HuH-7.5 (cell line): ENCODE measurements at places on chromosomes 4 and X.

DNA sequence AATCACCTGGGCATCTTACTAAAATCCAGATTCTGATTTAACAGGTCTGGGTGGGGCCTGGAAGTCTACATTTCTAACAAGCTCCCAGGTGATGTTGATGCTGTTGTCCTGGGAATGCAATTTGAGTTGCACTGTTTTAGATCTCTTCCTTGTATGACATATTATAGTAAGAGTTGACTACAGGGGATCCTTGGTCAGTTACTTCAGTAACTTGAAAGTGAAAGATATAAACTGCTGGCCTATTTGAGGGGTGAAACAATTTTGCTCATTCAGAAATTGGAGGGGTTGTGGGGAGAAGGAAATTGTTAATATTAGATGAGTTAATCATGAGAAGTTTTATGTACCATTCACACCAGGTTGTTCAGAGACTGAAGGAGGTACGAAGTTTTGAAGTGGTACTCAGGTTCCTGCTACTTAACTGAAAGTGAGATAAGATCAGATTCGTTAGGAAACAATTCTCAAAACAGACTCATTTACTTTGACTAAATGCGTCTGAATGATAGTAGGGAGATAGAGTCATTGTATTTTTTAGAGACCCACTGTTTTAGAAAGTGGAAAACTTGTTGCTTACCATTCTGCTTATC is 12.5 kb downstream of the SH2D1A start:
- no peak for DNase-seq

DNA sequence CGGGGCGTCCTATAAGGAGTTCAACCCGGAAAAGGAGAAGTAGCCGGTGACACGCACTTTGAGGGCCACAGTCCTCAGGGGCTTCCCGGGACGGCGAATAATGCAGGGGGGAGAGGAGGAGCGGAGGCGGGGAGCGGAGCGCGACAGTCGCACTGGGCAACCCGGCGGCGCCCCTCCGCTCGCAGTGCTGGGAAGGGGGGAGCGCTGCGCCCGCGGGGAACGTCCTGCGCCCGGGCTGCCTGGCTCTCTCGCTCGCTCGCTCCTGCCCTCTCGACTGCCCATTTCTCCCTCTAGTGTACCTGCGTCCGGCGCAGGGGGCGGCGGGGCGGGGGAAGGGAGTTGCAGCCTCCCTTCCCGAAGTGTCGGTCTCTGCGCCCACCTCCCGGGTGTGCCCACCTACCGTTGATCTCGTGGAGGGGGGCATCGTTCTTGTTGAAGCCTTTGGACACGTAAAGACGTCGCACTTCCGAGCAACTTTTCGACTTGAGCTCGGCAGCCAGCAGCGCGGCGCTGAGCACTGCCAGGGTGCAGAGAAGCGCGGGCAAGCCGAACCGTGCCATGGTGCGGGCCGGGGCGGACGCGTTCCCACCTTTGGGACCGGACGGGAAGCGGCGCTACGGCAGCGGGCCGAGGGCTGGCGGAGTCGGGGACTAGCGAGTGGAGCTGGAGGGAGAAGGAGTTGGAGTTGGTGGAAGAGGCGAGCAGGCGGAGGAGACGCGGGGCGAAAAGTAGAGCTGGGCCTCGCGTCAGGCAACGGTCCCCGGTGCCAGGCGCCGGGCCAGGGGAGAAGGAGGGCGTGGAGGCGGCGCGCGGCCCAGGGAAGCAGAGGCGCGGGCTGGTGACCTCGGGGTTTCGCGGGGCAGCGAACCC is 648 bp downstream of the GPC4 start:
- no peak for DNase-seq

DNA sequence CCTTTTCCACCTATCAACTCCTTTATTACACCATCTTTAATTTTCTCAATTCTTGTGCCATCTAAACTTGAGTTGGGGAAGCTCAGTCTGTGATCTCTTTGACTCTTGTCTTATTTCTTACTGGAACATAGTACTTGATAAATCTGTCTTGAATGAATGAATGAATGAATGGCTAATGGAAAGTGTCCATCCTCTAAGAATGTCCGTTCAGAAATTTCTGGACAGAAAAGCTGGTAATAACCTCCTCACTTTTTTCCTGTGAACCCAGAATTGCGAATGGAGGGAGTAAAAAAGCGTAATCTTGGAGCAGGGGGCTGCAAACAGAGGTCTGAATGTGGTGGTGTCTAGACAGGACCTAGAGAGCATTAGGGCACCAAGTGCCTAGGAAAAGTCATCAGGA is 9.4 kb upstream of the CLTRN start:
- no peak for DNase-seq

DNA sequence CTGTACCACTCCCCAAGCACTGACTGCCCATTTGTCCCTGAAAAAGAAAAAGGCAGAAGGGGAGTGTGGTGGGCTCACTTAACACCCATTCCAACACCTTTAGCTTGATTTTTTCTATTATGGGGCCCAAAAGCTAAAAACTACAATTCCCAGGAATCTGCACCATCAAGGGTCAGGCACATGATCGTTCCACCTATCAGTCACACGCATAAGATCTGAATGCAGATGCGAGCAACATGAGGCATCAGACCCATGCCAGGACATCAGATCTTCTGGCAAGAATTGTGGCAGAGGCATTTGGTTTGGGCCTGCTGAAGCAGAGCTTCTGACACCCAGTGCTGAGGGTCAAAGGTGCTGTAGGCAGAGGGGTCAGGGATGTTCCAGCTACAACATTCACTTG is 595.9 kb downstream of the BCOR start:
- no peak for DNase-seq

- peak; percentile 4 for DNase-seq
Measured at GRCh38 chrX:46683048-46683447, 75.9 kb downstream of the SLC9A7 start.

- DNase-seq, result peak; percentile 18
Measured at GRCh38 chrX:148501386-148502066, 1.1 kb downstream of the AFF2 start.

- no peak for DNase-seq
Measured at GRCh38 chr4:142036795-142037583, 400.6 kb downstream of the IL15 start.

DNA sequence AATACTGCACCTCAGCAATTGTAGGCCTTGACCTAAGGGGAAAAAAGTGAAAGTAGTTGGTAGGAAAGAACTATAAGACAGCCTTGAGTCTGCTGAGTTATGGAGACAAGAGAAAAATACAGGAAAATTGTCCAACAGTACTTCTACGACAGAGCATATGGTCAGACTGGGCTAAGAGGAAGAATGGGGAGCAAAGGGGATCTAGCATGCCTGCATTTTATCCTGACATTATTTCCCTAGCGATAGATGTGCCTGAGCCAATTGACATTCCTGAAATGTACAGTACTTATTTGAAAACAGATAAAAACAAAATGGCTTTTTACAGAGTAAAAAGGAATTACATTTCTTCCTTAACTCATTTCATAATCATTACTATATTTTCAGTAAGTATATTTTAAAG is 22.2 kb downstream of the GUCY1A1 start:
- no peak for DNase-seq

DNA sequence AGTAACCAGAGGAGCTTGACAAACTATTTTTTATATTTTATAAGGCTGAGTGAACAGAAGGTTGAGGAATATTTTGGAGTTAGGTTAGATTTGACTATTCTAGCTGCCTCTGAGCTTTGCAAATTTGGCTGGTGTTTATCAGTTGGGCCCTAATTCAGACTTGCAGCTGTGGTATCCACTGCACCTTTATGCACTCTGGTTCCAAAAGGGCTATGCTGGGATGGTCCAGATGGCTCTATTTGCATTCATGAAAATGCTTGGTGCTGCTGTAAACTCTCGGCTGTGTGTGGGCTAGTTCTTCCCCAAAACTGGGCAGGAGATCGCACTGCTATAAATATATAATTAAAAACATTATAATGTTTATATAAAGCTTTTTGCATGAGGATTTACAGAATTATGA is 106.3 kb downstream of the REPS2 start:
- no peak for DNase-seq

DNA sequence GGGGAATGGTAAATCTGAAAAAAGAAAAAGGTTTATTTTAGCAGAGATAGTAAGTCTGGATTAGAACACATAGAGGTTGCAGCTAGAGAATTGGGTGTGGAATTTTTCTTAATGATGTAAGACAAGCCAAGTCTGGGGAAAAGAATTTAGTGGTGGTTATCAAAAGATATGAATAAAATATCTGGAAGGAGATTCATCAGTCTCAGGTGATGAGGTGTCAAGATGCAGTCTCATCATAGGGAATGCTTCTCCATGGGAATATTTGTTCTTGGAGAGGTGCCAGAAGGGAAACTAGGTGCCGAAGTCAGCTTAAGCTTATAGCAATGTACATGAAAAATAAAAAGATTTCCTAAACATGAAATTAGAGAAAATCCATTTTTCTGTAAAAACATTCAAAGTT is 504.1 kb upstream of the NR3C2 start:
- DNase-seq, result no peak

- DNase-seq, result no peak
Measured at GRCh38 chr4:27233531-27233930, 372.9 kb downstream of the STIM2 start.

- no peak for DNase-seq
Measured at GRCh38 chr4:168188754-168189153, 96.4 kb downstream of the ANXA10 start.

GRCh38 chr4:29467044-29467717 is 1253.0 kb upstream of the PCDH7 start:
- no peak for DNase-seq

- DNase-seq, result no peak
Measured at GRCh38 chr4:21952549-21952948, 4.0 kb upstream of the KCNIP4 start.

DNA sequence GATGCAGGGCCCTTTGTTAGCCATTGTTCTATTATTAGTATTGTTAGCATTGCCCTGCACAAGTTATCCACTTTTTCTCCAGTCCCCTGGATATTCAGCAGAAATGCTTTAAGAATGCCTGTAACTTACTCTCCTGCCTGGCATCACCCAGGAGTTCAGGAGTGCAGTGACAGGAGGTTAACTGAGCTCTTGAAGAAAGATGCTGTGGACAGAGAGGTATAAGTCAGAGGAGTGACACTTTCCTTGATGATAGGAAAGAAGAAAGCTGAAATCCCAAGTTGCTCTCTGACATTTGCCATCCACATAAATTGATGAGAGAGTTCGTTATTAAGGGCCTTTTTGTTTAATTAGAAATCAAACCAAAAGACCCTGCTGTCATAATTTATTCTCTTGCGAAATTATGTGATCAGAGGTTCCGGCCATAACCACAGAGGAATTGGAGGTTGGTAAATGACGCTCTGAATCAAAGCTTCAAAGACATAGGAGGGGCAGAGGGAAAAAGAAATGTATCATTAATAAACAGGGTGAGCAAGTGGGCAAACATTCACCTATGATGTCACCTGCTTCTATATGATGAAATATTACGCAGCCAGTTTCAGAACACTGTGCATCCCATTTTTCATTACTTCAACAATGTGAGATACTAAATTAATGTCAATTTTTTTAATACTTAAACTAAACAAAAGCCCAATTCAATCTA is 230.2 kb upstream of the JADE1 start:
- no peak for DNase-seq

GRCh38 chr4:26793735-26794134 is 66.9 kb upstream of the STIM2 start:
- no peak for DNase-seq

DNA sequence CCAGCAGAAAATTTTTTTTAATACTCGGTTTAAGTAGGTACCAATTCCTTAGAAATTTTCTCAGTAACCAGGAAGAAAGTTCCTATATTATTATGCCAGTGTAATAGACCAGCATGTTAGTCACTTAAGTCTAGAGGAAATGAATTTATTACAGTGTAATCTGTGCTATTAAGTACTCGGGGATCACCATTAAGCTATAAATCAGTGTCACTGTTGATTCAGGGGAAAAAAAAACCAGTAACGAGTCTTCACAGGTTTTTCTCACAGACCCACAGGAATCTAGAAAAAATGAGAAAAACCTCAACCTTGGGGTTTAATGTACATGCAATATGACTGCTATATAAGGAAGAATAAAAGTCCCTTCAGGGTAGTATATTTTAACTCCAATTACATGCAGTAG is 138.3 kb upstream of the IL1RAPL2 start:
- DNase-seq, result no peak

DNA sequence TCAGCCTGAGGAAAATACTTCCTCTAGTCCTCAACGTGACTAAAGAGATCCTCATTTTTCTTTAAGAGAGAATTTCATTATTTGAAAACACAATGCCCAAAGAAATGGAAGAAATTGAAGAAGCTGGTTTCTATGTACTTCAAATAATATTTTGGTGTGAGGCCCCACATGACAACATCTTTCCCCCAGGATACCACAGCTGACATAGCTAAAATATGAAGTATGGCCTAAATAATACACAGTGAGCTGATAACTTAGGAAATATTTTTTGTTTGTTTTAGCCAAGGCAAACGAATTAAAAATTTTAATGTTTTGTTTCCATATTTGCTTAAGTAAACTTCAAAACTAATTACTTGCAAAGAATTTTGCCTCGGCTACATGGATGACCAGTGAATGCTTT is 149.2 kb downstream of the CBR4 start:
- no peak for DNase-seq

DNA sequence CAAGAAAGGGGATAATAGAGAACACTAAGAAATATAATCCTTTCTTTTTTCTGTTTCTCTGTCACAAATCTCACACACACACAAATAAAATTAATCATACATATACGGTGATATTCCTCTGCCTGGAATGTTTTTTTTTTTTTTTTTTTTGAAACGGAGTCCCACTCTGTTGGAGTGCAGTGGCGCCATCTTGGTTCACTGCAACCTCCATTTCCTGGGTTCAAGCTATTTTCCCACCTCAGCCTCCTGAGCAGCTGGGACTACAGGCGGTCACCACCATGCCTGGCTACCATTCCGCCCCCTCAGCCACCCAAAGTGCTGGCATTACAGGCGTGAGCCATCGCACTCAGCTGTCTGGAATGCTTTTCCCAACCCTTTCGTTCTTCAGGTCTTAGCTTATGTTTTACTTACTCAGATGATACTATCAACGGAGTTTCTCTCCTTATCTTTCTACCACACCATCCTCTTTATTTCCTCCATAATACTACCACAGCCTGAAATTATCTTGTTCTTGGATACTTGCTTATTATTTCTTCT is 69.3 kb downstream of the ANKRD17 start:
- no peak for DNase-seq

- DNase-seq, result no peak
Measured at GRCh38 chr4:185015108-185015507, 3.2 kb upstream of the HELT start.

DNA sequence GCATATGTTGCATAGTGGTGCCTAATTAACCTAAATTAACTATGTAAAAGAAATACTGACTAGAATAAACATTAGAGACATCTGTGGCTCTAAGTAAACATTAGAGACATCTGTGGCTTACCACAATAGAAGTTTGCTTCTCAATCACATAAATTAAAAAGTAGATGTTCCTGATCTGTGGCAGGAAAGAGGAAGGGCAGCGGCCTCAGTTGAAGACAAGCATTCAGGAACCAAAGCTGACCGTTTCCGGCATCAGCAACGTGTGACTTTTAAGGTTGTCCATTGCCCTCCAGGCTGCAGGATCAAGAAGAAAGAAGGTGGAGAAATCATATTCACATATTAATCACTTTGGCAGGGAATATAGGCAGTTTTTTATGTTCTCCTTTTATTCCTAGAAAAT is 336.3 kb upstream of the TRAM1L1 start:
- DNase-seq, result no peak
